Activated CD4-positive, alpha-beta T cell treated with anti-CD3 and anti-CD28 coated beads, Interleukin-2, amount 50 U/mL, for 24 hours (primary cell): ENCODE measurements at places on chromosomes 13 and 19.

- no peak for DNase-seq
These were observed 48.4 kb downstream of the ZNRF4 start for GRCh38 chr19:5503598-5503997.

DNA sequence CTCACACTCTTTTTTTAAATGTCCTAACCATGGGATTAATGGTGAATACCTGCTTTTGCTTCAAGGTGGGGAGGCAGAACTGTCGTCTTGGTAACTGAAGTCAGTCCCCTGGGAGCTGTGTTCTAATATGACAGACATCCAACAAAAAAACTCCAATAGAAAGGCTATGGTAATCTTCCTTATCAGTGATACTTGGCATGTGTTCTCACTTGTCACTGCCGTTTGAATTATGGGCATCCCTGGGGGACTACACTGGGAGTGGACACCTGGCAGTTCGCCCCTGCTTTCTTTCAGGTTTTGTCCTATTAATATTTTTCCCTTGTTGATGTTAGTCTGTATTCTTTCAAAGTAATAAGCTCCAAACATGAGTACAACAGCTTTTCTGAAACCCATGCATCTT lies 252.6 kb downstream of the SLITRK5 start:
- no peak for DNase-seq

DNA sequence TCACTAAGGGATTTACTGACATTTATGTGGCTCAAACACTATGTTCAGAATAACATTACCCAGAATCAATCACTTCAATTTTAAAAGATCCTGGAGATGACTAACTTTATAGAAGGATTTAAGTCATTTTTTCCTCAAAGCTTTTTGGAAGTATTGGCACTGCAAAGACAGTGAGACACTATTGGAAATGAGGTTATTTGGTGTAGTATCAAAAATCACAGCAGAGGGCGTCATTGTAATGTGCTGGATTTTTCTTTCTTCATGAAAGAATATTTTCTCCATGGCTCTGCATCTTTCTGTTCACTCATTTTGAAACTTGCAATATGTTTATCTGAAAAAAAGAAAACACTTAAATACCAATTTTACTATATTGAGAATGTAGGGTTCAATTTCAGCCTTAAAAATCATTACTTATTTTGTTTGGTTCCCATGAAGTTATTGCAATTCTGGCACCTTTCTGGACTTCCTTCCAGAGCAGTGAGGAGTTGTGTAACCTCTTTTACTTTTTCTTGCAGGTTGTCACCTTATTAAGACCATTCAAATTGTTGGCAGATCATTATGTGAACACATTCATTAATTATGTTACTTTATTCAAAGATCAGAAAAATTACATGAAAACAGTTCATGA lies 3.7 kb upstream of the CSNK1A1L start:
- no peak for DNase-seq

GRCh38 chr19:50005428-50005827 lies 19.7 kb downstream of the VRK3 start:
- no peak for DNase-seq

DNA sequence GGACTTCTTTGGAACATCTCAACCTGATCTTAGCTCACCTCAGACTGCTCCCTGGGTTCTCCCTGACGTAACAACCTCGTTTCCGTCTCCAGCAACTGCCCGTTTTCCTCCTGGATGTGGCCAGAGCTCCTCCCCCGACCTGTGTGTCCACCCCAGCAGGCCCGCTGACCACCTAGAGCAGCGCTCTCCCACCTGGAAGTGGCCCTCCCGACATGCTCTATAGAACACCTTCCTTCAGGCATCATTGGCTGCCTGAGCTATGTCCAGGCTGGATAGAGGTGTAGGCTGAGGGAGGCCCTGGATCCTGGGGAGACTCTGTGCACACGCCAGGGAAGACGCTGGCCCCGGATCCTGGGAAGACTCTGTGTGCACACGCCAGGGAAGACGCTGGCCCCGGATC lies 81.3 kb downstream of the TEX29 start:
- DNase-seq: no peak

- no peak for DNase-seq
These were observed 31.6 kb downstream of the USP12 start for GRCh38 chr13:27140060-27140459.

DNA sequence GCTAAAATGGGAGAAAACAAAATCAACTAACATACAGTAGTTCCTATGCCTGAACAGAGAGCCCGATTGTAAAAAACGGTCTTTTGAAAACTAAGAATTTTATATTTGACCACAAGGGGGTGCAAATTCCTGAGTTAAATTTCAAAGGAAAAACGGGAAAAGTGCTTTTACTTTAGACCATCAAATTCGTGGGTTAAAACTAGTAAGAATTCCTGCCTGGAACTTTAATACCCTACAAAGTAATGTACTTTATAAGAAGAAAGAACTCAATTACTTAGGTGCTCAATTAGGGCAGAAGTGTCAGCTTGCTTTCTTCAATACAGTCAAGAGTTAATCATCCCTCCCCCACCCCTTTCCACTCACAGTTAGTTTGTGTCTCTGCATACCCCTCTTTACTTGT lies 69.8 kb downstream of the KCNRG start:
- DNase-seq: no peak

DNA sequence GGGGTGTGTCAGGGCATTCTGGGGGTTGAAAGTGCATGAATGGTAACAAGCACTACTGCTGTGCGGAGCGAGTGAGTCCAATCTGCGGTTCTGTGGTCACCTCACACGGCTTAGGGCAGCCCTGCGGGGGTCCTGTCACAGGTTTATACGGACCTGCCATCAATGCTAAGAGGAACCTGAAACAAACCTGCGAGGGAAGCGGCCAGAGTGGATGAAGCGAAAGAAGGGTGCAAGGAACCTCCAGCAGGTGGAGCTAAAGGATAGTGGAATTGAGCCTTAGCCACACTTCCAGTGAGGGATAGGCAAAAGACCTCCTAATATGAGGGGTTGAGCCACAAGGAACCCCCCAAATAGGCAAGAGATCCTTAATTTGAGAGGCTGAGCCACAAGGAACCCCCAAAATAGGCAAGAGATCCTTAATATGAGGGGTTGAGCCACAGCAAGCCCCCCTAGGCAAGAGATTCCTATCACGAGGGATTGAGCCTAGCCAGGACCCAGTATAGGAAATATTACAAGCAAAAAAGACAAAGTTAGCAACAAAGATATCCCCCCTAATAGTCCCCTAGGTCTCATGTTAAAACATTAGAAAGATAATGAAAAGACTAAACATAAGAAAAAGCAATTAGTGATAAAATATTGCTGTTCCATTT lies 6.3 kb upstream of the ZNF69 start:
- DNase-seq: peak; percentile 25

DNA sequence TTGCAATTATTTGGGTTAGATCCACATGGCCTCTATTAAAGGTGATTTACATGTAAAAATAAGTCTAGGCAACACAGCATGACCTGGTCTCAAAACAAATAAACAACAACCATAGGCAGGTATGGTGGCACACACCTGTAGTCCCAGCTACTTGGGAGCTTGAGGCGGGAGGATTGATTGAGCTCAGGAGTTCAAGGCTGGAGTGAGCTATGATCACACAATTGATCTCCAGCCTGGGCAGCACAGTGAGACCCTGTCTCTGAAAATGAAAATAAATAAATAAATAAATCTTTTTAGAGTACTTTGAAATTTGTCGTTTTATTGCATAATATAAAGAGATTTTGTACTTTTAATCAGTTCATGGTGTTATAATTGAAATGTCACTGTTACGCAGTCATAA lies 93.3 kb downstream of the PAN3 start:
- DNase-seq: no peak

- DNase-seq: no peak
These were observed 7.8 kb downstream of the PALM3 start for GRCh38 chr19:14054099-14054498.

- no peak for DNase-seq
These were observed 55.0 kb downstream of the GPR12 start for GRCh38 chr13:26705536-26705935.

DNA sequence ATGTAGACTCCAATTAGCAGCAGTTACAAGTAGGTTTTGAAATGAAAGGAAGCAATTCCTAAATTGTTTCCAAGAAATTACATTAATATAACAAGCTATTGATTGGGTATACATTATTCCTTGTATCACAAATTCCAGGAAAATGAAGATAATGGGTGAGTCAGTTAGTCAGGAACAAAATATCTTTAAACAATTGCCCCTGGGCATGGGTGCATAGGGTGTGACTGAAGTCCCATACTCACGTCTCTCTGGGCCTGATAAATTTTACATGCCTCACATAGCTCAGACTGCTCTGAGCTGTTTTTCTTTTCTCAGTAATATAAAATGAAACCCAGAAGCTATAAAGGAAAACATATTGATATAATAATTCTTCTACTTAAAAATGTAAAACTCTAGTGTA lies 87.8 kb downstream of the FNDC3A start:
- DNase-seq: no peak

GRCh38 chr13:56457535-56458190 lies 683.1 kb upstream of the PRR20A start:
- no peak for DNase-seq

DNA sequence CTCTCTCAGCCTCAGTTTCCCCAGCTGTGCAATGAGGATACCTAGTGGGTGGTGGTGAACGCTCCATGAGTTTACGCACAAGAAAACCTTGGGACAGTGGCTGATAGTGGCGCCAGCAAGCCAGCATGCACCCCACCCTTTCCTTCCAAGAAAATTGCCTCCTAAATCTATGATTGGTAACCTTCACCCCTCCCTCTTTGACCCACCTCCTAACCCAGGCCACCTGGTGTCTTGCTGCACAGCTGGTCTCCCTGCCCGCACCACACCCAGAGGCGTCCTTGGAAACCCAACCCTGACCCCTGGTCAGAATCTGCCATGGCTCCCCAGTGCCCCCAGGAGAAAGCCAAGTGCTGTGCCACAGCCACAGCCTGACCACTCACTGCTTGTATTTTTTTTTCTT lies 22.8 kb upstream of the BCL3 start:
- no peak for DNase-seq

DNA sequence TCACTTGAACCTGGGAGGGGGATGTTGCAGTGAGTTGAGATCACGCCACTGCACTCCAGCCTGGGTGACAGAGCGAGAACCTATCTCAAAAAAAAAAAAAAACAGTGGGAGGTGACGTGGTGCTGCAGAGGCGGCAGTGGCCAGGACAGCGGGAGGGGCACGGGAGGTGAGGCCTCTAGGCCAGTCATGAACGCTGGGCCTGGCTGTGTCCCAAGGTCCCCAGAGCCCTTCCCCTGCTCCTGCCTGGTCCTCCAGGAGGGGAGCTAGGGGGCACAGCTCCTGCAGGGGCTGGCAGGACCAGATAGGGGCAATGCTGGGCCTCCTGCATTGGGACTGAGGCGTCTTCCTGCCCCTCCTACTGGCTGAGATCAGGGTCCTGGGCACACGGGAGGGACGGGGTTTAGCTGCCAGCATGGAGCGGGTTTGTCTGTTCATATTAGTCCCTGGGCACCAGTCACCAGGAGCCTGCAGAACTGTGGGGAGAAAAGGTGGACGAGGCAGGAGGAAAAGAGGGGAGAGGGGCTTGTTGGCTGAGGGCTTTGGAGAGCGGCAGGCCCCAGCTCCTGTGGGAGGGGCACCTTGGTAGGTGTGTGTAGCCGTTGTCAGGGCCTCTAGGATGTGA lies 4.5 kb downstream of the MAP2K7 start:
- DNase-seq: no peak

DNA sequence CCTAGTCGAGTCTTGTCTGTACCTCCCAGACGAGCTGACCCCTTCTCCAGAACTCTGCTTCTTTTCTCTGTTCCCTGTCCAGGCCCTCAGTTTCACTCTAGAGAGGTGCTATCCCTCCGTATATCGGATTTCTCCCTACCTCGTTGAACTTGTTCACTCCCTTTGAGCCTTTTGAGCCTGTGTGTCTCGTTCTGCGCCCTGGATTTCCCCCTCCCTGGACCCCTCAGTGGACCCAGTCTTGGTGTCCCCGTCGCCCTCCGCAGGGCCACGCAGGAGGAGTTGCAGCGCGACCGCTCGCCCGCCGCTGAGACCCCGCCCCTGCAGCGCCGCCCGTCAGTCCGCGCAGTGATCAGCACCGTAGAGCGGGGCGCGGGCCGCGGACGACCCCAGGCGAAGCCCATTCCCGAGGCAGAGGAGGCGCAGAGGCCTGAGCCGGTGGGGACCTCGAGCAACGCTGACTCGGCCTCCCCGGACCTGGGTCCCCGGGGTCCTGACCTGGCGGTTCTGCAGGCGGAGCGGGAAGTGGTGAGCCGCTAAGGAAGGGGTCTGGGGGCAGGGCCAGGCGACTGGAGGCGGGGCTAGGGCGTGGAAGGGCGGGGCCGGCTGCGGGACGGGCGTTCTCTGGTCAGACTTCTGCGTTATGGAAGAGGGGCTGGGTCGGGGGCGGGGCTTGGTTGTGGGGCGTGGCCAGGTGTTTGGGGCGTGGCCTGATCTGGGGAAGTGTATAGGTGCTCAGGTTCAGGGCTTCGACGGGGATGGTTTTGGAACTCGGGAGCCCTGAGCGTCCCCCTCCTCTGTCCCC lies 5.5 kb downstream of the EPS8L1 start:
- DNase-seq: peak; percentile 78

- no peak for DNase-seq
These were observed 1303.4 kb downstream of the PCDH9 start for GRCh38 chr13:65926750-65927171.

DNA sequence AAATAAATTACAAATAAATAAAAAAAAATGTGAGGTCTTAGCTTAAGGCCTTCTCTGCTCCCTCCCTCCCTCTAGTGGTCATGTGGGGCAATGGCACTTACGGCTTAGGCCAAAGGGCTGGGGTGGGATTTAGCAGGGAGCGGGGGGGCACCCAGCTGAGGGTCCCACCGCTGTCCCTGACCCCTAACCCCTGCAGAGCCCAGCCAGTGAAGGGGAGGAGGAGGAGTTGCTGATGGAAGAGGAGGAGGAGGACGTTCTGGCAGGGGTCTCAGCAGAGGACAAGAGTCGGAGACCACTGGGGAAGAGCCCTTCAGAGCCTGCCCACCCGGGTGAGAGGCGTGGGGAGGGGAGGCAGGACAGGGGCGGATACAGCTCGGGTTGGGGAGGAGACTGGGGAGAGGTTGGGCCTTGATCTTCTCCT lies 9.3 kb downstream of the MPND start:
- peak; percentile 35 for DNase-seq

DNA sequence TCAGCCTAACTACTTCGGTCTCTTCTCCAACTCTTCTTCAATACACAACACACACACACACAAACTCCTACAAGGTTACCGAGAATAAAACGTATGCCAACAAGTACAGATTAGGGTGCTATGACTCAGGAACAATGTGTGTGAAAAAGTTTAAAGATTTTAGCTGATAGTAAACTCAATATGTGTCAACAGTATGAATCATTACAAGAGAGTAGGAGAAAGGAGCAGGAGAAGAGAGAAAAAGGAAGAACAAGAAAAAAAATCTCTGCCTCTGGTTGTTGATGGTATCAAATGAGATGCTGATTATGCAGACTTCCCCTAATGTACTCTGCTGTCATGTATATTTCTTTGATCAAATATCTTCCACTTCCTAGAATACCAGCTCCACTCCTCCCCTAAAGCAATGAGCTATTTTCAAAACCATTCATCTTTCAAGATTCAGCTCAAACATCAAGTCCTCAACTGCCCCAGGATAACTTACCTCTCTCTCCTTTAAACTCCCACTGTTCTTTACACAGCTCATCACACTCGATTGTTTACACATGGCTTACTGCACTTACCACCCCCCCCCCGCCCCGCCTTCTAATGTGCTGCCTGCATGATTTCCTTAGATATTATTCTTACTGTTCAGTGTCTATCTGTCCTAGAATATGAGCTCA lies 95.6 kb downstream of the FAM216B start:
- DNase-seq: no peak
